ENCODE measurements at places on chromosomes 4 and X.

- DNase-seq: no peak
Measured at GRCh38 chr4:183801457-183802165, 103.5 kb upstream of the STOX2 start.

GRCh38 chr4:80608281-80608980, 272.9 kb downstream of the CFAP299 start:
- DNase-seq: no peak

GRCh38 chr4:101439926-101440325, 92.6 kb upstream of the PPP3CA start:
- DNase-seq: no peak

GRCh38 chr4:15965325-15965724, 2.4 kb upstream of the FGFBP2 start:
- DNase-seq: no peak

GRCh38 chr4:150973626-150974251, 41.3 kb downstream of the LRBA start:
- no peak for DNase-seq

DNA sequence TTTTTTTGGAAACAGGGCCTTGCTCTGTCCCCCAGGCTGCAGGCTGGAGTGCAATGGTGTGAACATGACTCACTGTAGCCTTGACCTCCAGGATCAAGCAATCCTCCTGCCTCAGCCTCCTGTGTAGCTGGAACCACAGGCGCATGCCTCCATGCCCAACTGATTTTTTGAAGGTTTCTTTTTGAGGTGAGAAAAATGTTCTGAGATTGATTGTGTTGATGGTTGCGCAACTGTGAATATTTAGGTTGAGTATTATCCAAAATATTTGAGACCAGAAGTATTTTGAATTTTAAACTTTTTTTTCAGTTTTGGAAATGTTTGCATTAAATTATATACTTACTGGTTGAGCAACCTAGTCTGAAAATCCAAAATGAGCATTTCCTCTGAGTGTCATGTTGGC, 2.6 kb upstream of the CCNI start:
- no peak for DNase-seq

GRCh38 chr4:148793221-148793620, 351.0 kb upstream of the NR3C2 start:
- DNase-seq: no peak

GRCh38 chr4:81146466-81146865, 68.6 kb downstream of the PRKG2 start:
- DNase-seq: no peak

- peak; percentile 98 for DNase-seq
Measured at GRCh38 chr4:52869196-52869595, 7.1 kb downstream of the RASL11B start.

- DNase-seq: no peak
Measured at GRCh38 chr4:169661761-169662160, 41.4 kb downstream of the CLCN3 start.

GRCh38 chr4:140858897-140859296, 102.7 kb upstream of the TBC1D9 start:
- DNase-seq: peak; percentile 71

DNA sequence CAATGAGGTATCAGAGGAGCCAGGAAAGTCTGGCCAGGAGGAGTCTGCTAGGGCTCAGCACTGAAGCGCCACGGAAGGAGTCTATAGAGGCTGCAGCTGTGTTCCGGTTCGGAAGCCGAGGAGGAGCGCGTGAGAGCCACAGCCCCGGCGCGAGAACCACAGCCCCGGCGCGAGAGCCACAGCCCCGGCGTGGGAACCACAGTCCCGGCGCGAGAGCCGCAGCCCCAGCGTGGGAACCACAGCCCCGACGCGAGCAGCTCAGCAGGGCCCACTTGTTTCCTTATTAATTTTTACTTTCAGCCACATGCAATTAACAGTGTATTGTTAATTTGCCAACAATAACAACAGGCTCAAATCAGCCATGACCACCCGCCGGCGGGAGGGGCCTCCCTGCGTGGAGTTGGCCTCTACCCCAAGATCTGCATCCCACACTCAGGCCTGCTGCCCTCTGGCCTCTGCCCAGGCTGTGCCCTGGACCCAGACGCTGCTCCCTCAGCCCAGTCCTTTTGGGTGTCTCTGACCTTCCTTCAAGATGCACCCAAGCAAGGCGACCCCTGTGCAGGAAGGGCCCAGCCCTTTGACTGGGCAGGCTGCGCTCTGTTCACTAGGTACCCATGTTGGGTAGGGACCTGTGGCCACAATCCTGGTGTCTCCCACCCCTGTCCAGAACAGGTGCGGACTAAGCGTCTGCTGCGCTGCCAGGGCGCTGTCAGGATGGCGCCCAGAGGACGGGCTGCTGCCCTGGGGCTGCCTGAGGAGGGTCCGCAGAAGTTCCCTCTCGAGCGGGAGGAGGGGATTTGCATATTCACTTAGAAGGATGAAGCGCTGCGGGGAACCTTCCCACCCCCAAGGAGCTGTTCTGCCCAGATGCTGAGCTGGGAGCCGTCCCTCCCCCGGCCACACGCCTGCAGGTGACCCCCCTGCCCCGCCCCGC, 113.8 kb downstream of the ADRA2C start:
- DNase-seq: no peak

- no peak for DNase-seq
Measured at GRCh38 chr4:86380181-86380724, 20.4 kb upstream of the MAPK10 start.

GRCh38 chr4:2800691-2801596, 8.1 kb downstream of the SH3BP2 start:
- DNase-seq: peak; percentile 70

DNA sequence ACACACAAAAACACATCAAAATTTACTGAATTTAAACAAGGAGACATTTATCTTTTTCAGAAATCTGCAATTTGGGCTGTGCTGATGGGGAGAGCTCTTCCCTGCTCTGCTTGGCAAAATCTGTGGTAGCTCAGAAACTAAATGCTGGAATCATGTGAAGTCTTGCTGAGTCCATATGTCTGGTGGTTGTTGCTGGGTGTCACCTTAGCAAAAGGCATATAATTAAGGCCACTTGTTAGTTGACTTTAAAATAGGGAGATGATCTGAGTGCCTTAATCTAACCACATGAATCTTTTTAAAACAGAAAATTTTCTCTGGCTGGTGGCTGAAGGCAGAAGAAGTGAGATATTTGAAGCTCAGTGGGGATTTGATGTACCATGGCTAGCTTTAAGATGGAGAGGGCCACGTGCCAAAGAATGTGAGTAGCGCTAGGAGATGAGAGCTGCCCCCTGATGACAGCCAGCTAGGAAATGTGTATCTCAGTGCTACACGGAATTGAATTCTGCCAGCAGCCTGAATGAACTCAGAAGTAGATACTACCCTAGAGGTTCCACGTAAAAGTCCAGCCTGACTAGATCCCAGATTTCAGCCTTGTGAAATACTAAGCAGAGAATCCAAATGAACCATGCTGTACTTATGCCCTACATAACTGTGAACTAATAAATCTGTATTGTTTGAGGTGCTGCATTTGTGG, 7.6 kb upstream of the GUF1 start:
- DNase-seq: no peak

GRCh38 chrX:100748108-100748507, 16.2 kb upstream of the SYTL4 start:
- no peak for DNase-seq

- no peak for DNase-seq
Measured at GRCh38 chrX:1424147-1424851, 28.4 kb downstream of the ASMTL start.

GRCh38 chrX:148661035-148661434, 160.6 kb downstream of the AFF2 start:
- no peak for DNase-seq
